ENCODE measurements at places on chromosomes 7 and 10. TPM values are rescaled to one million over a fixed set of nuclear protein-coding genes. Genes with fewer than 3 reads are reported as not detected.

TFR2 gene
- not detected for total RNA-seq

CDK6 gene
- 10.5 TPM for total RNA-seq

HGF gene
- 2.3 TPM for total RNA-seq

TRIL gene
- total RNA-seq, result 2.6 TPM

AKR1C3 gene
- total RNA-seq, result 26.5 TPM

ARHGEF35 gene
- 5.4 TPM for total RNA-seq

ITPRID1 gene
- total RNA-seq, result not detected

GPR26 gene
- not detected for total RNA-seq

UPK3BL2 gene
- total RNA-seq, result 8.8 TPM

TFPI2 gene
- 126 TPM for total RNA-seq

Data from ovary (tissue), 10 donors.